ENCODE measurements at places on chromosomes 4 and X.
A peak's percentile ranks its signal among the peaks of the same experiment; 100 is the strongest.

DNA sequence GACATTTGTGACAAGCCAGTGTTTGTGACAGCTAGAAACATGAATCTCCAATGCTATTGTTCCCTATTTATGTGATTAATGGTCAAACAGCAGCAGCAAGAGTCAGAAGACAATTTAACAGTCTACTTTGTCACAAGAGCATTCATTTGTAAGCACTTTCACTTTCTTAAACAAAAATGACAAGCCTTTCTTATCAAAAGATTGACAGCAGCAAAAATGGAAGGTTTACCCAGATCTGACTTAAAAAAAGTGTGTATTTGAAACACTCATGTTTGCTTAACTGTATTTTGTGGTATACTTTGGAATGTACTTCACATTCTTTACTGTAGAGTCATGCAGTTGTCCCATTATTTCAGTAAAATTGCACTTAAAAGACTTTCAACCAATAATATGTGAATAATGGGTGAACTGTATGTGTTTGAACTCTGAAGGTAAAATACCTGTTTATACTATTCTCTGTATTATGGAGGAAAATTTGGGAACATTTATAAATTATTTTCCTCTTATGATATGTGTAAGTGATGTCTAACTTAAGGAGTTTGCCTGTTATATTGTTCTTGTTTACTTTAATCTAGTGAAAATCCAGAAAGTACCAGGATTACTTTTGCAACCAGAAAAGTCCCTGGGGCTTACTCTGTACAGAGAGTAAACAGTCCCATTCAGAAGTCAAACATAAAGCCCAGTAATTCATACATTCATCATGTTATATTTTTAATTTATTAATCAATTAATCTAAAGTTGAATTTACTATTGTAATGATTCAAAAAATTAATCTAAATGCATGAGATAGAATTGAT is 314.9 kb upstream of the TRAM1L1 start:
- DNase-seq: no peak

- DNase-seq: no peak
These were observed 197.1 kb downstream of the LRBA start for GRCh38 chr4:150817804-150818528.

- DNase-seq: no peak
These were observed 139.7 kb downstream of the MAPK10 start for GRCh38 chr4:86220121-86220520.

DNA sequence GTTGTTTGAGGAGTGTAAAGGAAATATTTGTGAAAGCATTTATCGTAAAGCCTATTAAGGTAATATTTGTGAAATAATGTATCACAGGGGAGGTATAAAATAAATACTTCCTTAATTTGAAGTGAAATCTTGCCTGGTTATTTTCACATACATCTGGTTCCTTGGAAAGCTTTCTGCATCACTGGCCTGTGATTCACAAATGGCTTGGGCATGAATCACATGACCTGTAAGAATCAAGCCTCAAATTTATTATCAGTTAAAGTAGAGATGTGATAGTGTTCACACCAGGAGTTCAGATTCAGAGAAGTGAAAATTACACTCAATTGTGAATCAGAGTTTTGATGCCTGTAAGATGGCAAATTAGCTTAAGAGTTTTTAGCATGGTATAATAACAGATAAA is 1911.4 kb downstream of the STIM2 start:
- DNase-seq: no peak

- no peak for DNase-seq
These were observed 51.2 kb downstream of the DCUN1D4 start for GRCh38 chr4:51894059-51894645.

DNA sequence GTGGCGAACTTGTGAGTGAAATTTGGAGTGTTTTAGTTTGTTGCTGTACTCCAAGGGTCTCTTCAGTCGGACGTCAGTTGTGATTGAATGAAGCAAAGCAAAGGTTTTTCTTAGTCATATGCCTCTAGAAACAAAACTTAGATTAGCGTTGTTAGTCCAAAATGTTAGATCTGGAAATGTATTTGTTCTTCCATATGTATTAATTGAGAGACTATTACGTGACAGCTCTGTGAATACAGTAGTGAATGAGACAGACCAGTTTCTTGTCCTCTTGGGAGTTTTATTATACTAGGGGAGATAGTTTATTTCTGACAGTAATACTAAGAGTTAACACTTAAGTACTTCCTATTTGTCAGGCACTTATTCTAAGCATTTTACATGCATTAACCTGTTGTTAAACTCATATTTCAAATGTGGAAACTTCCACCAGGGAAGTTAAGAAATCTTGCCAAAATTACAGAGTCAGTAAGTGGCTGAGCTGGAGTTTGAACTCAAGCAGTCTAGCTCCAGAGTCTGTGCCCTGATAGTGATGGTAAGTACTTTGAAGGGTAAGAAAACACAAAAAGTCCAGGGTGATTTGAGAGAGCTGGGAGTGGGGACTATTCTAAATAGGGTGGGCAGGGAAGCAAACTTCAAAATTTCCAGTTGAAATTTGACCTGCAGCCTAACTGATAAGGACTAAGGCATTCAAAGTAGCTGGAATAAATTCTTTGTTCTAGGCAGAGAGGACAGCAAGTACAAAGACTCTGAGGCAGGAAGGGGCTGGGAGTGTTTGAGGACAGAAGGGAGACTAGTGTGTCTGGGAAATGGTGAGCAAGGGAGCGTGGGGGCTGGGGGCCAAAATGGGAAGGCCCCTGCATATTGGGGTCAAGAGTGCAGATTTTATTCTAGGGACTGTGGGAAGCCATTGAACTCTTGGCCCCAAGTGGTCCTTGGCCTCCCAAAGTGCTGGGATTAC is 17.0 kb downstream of the ADD1 start:
- DNase-seq: no peak

DNA sequence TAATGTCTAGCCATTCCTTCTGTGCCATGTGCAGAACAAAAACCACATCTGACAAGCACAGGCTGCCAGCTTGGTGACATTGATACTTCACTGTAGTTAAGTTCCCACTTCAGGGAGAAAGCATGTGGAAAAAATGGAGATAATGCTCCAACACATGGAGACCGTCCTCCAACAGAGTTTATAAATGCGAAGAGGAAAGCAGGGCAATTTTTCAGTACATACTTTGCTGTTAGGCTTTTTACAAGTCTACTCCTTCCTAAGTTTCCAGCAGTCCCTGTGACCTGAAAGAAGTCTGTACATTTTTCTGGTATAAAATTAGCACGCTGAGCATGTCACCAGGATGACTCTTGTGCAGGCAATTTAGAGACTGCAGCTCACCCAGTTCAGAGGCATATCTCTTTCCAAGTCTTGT is 766.9 kb upstream of the IGFBP7 start:
- DNase-seq: no peak

- no peak for DNase-seq
These were observed 1.5 kb upstream of the ARHGAP4 start for GRCh38 chrX:153927672-153927921.

- DNase-seq: peak; percentile 19
These were observed 102.5 kb downstream of the ZNF518B start for GRCh38 chr4:10354746-10355145.

DNA sequence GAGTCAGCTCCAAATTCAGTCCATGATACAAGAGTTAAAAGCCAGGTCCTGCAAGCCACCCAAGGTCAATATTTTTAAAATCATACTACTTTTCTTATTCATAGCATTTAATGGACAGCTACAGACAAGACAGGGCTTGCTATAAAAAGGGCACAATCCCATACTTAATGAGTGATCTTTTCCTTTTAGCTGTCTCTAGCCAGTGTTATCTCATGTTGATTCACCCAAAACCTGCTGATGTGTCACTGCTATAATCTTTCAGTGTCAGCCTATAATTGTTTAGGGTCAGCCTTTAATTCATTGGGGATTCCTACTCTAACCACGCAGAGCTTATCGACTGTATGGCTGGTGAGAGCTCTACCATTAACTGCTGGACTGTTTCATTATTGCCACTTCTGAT is 51.2 kb upstream of the HCCS start:
- DNase-seq: no peak

DNA sequence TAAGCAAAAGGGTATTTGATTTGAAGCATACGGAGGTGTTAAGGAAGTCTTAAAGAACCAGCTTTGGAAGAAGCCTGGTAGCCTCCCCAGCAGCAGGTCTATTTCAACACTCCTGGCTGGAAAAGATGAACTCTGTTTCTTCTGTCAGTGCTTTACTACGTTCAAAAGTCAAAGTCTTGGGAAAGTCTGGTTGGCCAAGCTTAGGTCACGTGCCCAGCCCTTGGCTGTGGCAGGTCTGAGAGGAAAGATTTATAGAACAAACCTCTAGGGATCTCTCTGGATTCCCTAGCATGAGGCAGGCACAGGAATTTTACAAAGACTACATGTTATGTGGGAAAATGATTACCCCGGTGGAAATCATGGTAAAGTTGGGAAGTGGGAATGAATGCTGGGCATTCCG is 8.6 kb upstream of the ARHGAP10 start:
- no peak for DNase-seq
